HFFc6 (cell line): ENCODE measurements at places on chromosomes 6 and 20. TPM values are rescaled to one million over a fixed set of nuclear protein-coding genes. Genes with fewer than 3 reads are reported as not detected.

DNA sequence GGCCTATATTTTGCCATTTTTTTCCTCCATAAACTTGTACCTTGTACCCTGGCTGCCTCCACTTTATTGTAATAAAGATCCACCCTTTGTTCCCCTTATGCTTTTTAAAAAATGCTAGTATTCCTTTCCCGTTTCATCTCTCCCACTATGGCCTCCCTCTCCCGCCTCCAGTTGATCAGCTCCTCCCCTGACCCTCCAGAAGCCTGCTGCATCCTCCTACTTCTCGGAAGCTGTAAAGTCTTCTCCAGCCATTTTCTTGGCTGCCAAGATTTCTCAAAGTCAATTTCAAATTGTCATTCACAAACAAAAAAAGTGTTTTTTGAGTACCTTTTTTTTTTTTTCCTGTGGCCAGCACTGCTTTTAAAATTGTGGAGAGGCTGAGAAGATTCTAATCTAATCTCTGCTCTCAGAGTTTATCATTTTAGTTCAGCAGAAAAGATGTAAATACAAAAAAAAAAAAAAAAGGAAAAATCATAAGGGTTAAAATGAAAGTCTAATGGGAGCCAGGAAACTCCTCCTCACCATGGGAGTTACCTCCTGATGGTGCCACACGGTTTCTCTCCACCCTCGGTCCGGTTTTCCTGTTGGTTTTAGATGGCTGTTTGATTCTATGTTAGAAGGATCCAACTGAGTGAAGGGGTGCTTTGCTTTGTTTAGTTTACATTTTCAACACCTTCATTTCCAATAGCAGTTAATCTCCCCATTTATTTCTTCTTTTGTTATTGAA is 103.0 kb upstream of the KCNK16 start:
- DNase-seq: no peak

- DNase-seq: peak; percentile 9
Observed at GRCh38 chr6:132780770-132781371, 17.6 kb downstream of the SLC18B1 start.

- DNase-seq: no peak
Observed at GRCh38 chr20:6668546-6668945, 98.9 kb upstream of the BMP2 start.

DNA sequence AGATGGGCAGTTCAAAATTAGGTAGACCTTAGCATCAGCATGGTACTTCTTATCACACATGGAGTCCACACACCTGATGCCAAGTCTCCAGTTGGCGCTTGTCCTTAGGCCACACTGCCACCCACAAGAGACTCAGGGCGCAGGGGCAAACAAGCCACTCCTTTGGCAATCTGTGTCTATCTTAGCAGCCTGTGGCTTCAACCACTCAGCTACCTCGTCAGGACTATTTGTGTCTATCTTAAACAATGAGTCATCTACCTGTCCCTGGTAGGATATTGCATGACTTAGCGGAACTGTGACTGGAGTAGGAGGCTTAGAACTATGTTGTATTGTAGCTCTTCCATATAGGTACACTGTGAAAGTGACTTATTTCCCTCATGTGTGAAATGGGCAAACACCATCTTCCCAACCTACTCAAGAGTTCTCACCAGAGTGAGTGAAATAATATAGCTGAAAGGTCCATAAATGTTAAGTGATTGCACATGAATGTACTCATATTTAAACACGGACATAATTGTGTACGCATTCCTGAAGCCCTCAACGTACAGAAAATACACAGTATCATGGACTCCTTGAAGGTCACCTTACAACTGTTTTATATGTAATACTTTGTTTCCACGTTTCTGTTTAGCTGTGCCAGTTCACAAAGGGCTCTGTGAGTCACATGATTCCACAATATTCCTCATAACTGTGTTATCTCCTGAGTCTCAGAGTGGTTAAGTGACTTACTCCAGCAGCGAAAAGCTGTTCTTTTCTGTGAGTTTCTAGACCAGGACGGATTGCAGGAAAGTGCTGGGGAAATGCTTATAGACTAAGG is 1.6 kb downstream of the TRIM27 start:
- DNase-seq: peak; percentile 25

DNA sequence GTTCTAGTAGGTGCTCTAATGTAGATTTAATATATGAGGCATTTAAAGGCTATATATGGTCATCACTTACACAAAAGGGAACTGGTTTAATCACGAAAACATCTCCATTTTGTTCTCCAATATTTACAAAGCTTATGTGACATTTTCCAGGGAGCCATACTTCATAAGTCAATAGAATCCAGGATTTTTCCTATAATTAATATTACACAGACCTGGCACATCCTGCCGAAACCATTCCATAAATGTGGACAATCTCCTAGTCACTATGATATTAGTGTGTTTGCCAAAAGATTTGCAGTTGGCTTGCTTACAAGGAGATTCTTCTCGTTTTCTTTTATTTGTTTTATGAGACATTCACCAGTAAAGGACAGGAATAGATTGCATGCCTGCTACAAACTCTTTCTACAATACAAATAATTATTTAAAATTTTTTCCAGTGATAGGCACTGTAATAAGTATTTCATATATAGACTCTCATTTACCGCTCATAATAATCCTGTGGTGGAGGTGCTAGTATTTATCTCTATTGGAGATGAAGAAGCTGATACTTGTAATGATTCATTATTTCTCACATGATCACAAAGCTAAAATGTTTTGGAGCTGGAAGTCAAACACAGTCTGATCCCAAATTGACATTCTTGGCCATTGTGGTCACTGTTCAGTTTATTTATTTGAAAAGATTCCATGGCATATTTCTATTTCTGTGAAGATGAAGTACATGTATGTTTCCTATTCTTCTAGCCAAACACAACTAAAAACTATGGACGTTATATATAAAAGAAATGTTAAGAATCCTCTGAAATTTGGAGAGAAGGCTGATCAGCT is 597.0 kb downstream of the HTR1B start:
- no peak for DNase-seq

DNA sequence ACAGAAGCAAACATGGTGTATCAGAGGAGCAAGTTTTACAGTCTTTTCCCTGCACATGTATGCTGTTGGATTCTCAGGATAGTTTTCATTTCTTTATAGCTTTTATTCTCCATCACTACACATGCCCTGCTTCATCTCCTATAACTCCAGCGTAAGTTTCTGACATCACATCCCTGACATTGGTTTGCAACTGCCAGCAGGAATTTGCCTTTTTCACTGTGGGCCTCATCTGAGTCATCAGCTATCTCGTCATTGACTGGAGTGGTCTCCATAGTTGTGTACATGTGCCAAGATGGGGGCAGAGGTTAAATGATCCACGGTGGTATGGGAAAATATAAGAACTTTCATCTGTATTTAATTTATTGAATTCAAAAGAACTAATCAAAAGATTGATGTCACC is 96.7 kb downstream of the SLX4IP start:
- no peak for DNase-seq

- no peak for DNase-seq
Observed at GRCh38 chr6:145761584-145761983, 26.3 kb upstream of the EPM2A start.

PLEKHG1 gene
- total RNA-seq: 0.07 TPM in 1 of 3 replicates, not detected in the others

DNA sequence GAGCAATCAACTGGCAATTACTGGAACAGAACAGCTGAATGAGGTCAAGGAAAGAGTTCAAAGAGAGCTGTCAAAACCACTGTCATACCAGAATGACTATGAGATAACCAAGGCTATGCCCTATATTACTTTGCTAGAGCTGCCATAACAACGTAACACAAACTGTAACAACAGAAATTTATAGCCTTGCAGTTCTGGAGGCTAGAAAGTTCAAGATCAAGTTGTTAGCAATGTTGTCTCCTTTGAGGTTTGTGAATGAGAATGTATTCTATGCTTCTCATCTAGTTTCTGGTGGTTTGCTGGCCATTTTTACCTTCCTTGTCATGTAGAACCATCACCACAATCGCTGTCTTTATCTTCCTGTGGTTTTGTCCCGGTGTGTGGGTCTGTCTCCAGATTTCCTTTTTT is 1323.0 kb upstream of the GJE1 start:
- no peak for DNase-seq

- DNase-seq: no peak
Observed at GRCh38 chr6:160253714-160254113, 4.9 kb downstream of the SLC22A2 start.

GRCh38 chr6:29651413-29652197 is 5.3 kb upstream of the MOG start:
- peak; percentile 48 for DNase-seq

GRCh38 chr6:17980329-17980728 is 7.1 kb downstream of the KIF13A start:
- DNase-seq: no peak

DNA sequence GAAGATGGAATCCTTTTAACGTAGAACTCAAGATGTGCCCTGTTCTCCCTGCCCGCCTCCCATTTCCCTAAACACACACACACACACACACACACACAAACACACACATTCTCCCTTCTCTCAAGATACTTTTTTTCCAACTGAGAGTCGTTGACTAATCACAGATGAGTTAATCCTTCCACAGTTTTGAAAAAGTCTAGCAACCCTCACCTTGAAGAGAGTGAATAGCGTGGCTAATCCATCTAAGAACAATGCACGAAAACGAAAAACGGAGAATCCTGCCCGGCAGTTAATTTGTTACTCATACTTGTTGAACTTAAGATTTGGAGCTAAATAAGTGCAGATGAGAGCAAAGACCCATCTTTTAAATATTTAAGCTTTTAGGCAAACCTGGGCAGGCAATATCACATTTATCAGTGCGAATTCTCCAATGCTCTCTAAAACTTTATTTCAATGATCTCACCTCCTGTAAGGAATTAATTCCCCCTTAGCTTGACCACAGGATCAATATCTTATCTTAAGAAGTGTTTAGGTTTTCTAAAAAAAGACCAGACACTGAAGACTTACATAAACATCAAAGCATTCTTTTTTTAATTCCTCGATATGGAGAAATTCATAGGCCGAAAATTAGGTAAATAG is 1.1 kb downstream of the AGPAT4 start:
- peak; percentile 63 for DNase-seq

DNA sequence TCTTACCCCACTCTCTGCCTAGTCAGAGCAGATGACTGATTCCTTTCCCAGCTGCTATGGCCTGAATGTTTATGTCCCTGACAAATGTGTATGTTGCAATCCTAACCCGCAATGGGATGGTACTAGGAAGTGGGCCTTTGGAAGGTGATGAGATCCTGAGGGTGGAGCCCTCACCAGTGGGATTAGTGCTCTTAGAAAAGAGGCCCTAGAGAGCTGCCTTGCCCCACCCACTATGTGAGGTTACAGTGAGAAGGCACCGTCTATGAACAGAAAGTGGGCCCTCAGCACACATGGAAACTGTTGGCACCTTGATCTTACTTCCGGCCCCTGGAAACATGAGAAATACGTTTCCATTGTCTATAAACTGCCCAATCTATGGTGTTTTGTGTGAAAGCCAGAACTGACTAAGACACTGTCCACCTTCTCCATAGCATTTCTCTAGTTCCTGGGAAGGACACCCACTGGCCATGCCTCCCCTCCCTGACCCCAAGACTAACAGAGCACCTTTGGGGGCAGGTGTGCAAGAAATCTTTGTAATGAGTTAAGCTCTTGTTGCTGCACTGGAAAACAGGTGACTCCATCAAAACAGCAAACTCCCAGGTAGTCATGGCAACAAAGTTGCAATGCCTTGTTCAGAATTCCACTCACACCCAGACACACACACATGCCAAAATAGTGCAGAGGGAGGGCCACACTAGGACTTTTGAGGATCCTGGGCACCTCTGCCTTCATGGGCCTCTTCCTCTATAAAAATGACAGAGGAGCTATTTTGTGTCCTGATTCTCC is 16.2 kb downstream of the GABRR2 start:
- no peak for DNase-seq

ZNF322 gene
- 14.1 to 17.7 TPM (median 16.6 TPM) in 3 replicates for total RNA-seq

PTK6 gene
- 0.07 to 0.09 TPM in 2 of 3 replicates, not detected in the other for total RNA-seq

DNA sequence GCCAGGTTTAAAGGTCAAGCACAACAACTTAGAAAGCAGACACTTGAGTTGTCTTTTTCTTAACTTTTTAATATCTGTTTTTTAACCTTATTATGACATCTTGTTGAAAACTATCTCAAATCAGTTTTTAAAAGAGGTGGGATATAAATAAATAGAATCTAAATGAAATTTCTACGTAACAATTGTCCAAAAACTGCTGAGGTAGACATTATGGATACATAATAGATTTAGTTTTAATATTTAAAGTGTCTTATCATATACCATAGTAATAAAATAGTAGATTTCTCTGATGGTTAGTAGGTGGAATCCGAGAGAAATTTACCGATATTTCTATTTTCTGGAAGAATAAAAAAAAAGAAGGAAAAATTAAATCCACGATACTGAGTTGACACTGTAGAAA is 113.9 kb upstream of the MMS22L start:
- DNase-seq: no peak

DNA sequence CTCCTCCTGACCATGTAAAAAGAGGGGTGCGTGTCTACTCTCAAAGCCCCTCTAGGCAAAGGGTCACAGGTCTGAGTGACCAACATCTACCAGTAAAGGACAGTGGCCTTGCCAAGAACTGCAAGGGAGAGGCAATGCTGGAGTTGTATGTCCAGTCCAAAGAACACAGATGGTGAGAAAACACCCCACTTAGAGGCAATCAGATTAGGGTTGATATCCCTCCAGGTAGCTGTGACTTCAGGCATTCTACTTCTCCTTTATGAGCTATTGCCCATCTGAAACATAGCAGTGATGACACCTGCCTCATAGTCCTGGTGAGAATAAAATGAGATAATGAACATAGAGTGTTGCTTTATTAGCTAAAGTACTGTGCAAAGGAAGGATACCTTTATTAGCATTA is 50.8 kb upstream of the MAFB start:
- DNase-seq: no peak

RSPO4 gene
- not detected in 3 replicates for total RNA-seq

- no peak for DNase-seq
Observed at GRCh38 chr6:17536586-17536985, 63.5 kb upstream of the FAM8A1 start.

DNA sequence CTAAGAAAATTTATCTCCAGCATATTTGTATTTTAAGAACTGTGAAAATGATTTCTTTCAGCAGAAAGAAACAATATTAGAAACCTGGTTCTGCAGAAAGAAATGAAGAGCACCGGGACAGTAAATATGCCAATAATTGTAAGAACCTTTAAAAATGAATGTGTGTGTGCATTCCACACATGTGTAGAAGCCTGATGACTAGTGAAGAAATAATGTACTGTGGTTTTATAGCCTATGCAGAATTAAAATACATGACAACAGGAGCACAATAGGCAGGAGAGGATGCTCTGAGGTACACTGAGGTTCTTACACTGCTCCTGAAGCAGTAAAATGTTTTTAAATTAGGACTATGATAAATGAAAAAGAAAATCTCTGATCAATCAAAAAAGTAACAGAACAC is 48.9 kb downstream of the SNX14 start:
- DNase-seq: peak; percentile 38

GTF2H4 gene
- total RNA-seq: 22.2 to 26.0 TPM (median 24.2 TPM) in 3 replicates

- DNase-seq: no peak
Observed at GRCh38 chr6:45563844-45564243, 186.1 kb upstream of the SUPT3H start.
